ENCODE measurements at places on chromosomes 2 and 18. TPM values are rescaled to one million over a fixed set of nuclear protein-coding genes. Genes with fewer than 3 reads are reported as not detected.

GRCh38 chr2:111118981-111119821 is 1.5 kb upstream of the BCL2L11 start:
- no peak for DNase-seq

DNA sequence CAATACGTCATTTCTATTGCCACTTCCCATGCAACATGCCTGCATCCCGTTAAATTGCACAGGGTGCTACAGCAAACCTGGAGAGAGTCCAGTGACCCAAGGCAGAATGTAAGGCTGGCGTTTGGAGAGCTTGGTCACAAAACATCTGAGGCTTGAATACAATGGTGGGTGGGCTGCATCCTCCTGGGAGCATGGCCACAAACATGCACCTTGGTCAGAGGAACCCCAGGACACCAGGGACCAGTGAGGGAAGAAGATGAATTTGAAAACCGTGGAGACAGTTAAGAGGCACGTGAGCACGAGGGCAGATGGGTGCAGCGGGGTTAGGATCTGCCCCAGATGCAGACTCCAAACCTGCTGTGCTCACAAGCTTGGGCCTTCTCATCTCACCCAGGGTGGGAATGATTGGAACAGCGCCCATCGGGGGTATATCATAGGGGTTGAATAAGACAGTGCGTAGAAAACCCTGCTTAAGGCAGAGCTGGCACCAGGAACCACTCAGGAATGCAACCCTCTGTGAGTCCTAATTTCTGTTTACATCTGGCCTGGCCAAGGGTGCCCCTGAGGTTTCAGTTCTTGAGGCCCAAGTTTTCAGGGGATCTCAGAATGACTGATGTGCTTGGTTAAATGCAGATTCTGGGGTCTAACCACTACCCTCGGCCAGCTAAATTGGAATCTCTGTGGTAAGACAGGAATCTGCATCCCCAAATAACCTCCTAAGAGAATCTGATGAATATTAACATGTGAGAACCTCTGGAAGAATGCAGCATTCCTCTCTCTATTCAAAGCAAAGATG is 97.2 kb downstream of the ARL4C start:
- DNase-seq: no peak

DNA sequence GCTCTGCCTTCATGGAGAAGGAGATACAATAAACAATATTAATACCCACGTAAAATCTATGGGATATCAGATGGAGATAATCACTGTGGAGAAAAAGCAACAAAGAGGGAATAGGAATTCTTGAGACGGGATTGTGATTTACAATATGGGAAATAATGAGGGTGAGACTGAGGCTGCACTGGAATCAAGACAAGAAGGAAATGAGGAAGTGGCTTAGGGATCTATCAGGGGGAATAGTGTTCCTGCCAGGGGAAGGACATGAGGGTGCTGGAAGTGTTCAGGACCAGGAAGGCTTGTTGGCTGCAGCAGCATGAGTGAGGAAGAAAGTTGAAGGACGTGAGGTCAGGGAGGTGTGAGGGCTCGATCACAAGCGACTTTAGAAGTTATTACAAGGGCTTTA is 182.4 kb downstream of the DYSF start:
- no peak for DNase-seq

DNA sequence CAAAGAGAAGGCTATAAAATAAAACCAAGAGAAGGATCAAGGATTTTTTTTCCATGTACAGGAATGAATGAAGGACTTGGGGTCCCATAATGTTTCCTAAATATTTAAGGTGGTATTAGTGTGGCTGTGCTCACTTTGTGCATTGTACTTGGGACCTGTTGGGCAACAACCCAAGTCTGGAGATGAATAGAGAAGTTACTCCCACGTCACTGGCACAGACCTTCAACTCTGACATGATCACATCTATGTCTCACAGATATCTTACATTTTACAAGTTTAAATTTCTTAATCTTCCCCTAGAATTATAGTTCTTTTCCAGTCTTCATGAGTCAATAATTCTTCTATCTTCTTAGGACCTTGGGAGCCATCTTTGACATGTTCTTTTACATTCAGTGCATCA is 133.4 kb downstream of the PLCL1 start:
- DNase-seq: no peak

GRCh38 chr18:33717339-33717738 is 139.3 kb downstream of the ASXL3 start:
- DNase-seq: no peak

GRCh38 chr2:75607988-75608683 is 38.4 kb upstream of the MRPL19 start:
- no peak for DNase-seq

- no peak for DNase-seq
Measured at GRCh38 chr2:21289551-21289950, 165.8 kb downstream of the TDRD15 start.

DNA sequence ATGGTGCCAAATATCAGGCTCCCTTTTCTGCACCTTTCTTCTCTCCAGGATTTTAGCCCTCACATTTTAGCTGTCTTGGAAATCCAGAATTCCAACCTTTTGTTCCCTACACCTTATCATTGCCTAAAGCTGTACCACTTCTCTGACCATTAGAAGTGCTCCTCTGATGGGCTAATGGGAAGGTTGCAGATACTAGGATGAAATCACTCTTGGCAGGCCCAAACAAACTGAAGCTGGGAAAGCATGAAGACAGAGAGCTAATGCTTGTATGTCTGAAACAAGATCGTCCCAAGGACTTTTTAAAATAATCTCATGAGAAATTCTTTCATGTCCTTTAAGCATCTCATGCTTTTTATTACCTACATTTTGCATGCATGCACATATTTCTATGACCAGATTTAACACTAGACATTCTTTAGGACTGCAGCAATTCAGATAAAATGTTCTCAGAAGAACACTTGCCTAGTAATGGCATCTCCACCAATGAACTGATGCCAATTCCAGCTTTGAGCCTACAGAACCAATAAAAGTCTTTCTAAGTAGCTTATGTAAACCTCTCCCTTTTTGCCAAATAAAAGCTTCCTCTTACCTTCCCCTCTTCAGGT is 98.4 kb upstream of the OSR1 start:
- no peak for DNase-seq

- DNase-seq: peak; percentile 45
Measured at GRCh38 chr2:25955869-25956535, 26.3 kb downstream of the KIF3C start.

- no peak for DNase-seq
Measured at GRCh38 chr2:172697296-172697695, 38.3 kb upstream of the RAPGEF4 start.

- DNase-seq: peak; percentile 88
Measured at GRCh38 chr18:11005528-11005927, 143.8 kb downstream of the PIEZO2 start.

DNA sequence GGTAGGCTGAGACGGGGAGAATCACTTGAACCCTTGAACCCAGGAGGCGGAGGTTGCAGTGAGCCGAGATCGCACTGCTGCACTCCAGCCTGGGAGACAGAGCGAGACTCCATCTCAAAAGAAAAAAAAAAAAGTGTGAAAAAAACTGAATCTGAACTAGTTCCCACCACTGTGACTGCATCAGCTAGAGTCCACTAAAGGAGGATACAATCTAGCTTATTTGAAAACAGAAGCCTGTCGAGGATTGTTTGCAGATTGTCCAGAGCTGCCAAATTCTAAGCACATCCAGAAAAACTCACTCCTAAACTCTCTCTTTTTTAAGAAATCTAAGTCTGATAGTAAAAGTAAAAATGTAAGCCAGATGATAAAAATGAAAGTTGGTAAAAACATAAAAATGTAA is 10.6 kb downstream of the GFPT1 start:
- DNase-seq: no peak

DNA sequence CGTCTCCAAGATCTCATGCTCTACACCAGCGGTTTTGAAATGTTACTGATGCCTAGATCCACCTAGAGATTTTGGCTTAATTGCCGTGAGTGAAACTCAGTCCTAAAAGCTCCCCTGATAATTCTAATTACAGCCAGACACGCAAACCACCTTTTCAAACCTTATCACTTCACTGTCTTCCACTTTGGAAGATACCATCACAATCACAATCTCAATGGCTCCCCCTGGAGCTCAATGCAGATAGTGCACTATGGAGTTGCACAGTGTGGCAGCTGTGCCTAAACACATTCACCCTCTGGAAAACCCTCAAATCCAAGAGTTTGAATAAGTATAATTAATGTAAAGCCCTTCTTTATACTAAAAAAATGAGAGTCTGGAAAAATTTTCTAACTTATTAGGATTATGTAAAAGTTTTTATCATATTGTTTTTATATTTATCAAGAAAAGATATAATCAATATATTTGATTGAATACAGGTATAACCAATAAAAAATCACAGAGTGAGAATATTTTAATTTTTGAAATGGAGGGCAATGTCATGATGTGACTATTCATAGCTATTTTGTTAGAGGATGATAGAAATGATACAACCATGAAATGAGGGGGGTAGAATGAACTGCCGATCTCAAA is 102.9 kb upstream of the SLC8A1 start:
- peak; percentile 88 for DNase-seq

RASGRP3 gene
- total RNA-seq: 1.3 TPM

BUB1 gene
- 37.5 TPM for total RNA-seq

AMER3 gene
- total RNA-seq: not detected

PFN4 gene
- not detected for total RNA-seq

FOSL2 gene
- 61.8 TPM for total RNA-seq

MAB21L4 gene
- total RNA-seq: 24.5 TPM

STRADB gene
- total RNA-seq: 8.1 TPM

DSC2 gene
- total RNA-seq: 4.9 TPM

PLEK gene
- not detected for total RNA-seq
